Colonic mucosa (tissue), 4 donors: ENCODE measurements at places on chromosomes 16 and 17. TPM values are rescaled to one million over a fixed set of nuclear protein-coding genes. Genes with fewer than 3 reads are reported as not detected.
A peak's percentile ranks its signal among the peaks of the same experiment; 100 is the strongest.

Gene SLC12A3
- total RNA-seq, result not detected

Gene CLDN6
- not detected for total RNA-seq

Gene CCR7
- total RNA-seq, result 0.72 TPM

Gene POLR3E
- 43.4 TPM for total RNA-seq

Gene KIF18B
- total RNA-seq, result 45.5 TPM

Gene CRYBA1
- not detected for total RNA-seq

Gene CACNG3
- not detected for total RNA-seq

Gene PLK1
- total RNA-seq, result 84.7 TPM

Gene WNT3
- 0.64 TPM for total RNA-seq

DNA sequence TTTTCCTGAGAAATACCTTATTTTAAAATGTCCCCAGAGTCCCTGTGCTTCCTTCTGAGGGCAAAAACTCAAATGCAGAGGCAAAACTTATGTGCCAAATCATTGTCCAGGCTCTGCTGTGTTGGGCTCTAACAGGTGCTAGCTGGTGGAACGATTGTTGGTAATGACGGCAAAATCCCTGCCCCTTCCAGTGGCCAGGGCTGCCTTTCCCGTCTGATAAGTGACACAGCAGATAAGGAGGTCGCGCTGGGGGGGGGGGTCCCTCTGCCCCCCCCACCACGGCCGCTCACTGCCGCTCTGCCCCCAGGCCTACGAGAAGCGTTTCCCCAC is 29.1 kb downstream of the SEC14L5 start:
- H3K36me3 ChIP-seq, result no peaks in the 10 kb centered on the region
- no peaks in the 10 kb centered on the region for H3K4me1 ChIP-seq
- H3K4me3 ChIP-seq, result no peak overlapping the region
- H3K27ac ChIP-seq, result no peak overlapping the region
- H3K27me3 ChIP-seq, result peaks cover 10% of the 10 kb centered on the region

DNA sequence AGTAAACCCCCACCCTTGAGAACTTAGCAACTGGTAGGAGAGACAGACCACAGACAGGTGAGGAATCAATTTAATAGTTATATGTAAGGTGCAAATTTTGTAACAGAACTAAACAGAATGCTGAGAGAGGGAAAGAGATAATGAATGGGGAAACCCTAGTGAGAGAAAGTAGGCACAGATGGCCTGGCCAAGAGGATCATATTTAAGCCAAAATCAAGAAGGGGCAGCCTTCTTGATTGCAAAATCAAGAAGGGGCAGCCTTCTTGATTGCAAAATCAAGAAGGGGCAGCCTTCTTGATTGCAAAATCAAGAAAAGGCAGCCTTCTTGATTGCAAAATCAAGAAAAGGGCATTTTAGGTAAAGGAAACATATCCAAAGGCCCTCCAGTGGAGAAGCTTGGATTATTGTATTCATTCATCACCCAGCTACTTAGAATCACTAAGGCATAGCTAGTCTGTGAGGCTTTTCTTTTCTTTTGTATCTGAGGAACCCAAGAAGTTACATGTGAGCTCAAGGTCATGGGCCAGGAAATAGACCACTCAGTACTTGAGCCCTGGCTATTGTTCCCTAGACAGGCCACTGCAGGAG is 190.6 kb downstream of the CYLD start:
- no peak overlapping the region for H3K4me3 ChIP-seq
- H3K36me3 ChIP-seq, result no peaks in the 10 kb centered on the region
- no peaks in the 10 kb centered on the region for H3K4me1 ChIP-seq
- H3K27me3 ChIP-seq, result no peaks in the 10 kb centered on the region
- no peak for DNase-seq
- no peak overlapping the region for H3K27ac ChIP-seq

GRCh38 chr17:31493656-31494155 is 102.2 kb downstream of the RAB11FIP4 start:
- DNase-seq, result peak; percentile 57
- H3K27me3 ChIP-seq, result no peaks in the 10 kb centered on the region
- no peaks in the 10 kb centered on the region for H3K36me3 ChIP-seq
- H3K4me3 ChIP-seq, result no peak overlapping the region
- H3K4me1 ChIP-seq, result peaks cover 34% of the 10 kb centered on the region
- peak overlapping the region; percentile 63 for H3K27ac ChIP-seq

DNA sequence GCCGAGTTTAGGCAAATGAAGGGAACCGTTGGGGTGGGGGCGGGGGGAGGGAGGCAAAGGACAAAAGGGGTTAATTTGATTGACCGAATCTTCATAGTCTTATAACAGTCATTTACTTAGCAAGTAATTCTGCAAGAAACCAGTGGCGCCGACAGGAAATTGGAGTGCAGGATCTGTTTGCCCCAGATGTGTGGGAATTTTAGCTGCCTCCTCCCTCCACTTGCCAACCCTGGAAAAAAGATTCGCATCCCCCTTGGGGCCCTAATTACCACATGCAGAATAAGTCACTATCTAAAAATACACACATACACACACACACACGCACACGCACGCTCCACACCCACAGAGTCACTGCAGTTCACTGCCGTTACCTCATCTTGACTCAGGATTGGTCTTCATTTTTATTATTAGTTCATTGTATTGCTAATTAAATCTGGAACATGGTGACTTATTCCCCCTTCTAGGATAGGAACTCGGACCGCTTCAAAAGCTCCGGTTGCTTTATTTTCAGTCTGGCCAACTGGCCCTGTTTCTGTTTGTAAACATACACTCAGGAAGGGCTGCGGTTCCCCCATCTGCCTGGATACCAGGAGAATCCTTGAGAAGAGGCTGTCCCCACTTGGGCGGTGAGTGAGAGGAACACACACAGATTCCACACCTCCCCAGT is 241.6 kb upstream of the SALL1 start:
- H3K27ac ChIP-seq, result no peak overlapping the region
- peak; percentile 17 for DNase-seq
- no peaks in the 10 kb centered on the region for H3K27me3 ChIP-seq
- H3K36me3 ChIP-seq, result no peaks in the 10 kb centered on the region
- no peaks in the 10 kb centered on the region for H3K4me1 ChIP-seq

GRCh38 chr17:74082886-74083285 is 120.6 kb upstream of the RPL38 start:
- no peak overlapping the region for H3K27ac ChIP-seq
- H3K36me3 ChIP-seq, result no peaks in the 10 kb centered on the region
- H3K27me3 ChIP-seq, result no peaks in the 10 kb centered on the region
- DNase-seq, result no peak
- no peaks in the 10 kb centered on the region for H3K4me1 ChIP-seq
- no peak overlapping the region for H3K4me3 ChIP-seq

DNA sequence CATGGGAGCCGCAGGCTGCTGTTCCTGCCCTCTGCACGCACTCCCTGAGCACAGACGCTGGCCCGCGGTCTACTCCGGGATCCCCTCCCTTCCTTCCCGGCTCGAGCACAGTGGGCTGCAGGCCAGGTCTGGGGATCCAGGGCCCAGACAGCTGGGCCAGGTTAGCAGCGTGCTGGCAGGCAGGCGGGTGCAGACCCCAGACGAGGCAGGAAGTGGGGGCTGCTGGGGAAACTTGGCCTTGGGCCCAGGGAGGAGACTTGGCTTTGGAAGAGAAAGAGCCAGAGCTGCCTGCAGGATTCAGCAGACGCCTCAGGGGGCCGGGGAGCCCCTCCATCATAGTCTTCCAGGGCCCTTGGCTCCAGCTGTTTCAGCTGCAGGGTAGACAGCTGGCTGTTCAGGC is 30.2 kb upstream of the ABCC3 start:
- H3K4me1 ChIP-seq, result no peaks in the 10 kb centered on the region
- no peaks in the 10 kb centered on the region for H3K27me3 ChIP-seq
- no peak overlapping the region for H3K27ac ChIP-seq
- DNase-seq, result peak; percentile 28

DNA sequence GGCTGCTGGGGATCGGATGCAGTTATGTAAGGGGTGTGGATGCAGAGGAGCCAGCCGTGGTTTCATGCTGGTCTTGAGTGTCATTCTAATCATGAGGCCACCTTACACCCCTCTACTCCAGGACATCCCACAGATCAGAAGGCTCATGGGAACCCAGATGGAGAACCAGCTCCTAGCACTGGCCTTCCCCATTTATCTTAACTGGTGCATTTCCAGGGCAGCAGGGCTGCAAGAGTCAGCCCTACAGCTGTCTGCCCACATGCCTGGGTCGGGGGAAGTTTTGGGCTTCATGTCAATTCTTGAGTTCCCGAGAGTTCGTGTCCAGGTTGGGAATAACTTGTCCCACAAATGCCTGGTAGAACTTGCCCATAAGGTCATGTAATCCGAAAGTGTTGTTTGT is 29.1 kb downstream of the RPTOR start:
- no peaks in the 10 kb centered on the region for H3K27me3 ChIP-seq
- H3K27ac ChIP-seq, result no peak overlapping the region
- no peak overlapping the region for H3K4me3 ChIP-seq
- H3K4me1 ChIP-seq, result no peaks in the 10 kb centered on the region
- DNase-seq, result no peak

GRCh38 chr17:58565389-58566311 is 51.2 kb upstream of the MTMR4 start:
- no peak overlapping the region for H3K4me3 ChIP-seq
- H3K27me3 ChIP-seq, result no peaks in the 10 kb centered on the region
- no peak overlapping the region for H3K27ac ChIP-seq
- no peaks in the 10 kb centered on the region for H3K4me1 ChIP-seq

DNA sequence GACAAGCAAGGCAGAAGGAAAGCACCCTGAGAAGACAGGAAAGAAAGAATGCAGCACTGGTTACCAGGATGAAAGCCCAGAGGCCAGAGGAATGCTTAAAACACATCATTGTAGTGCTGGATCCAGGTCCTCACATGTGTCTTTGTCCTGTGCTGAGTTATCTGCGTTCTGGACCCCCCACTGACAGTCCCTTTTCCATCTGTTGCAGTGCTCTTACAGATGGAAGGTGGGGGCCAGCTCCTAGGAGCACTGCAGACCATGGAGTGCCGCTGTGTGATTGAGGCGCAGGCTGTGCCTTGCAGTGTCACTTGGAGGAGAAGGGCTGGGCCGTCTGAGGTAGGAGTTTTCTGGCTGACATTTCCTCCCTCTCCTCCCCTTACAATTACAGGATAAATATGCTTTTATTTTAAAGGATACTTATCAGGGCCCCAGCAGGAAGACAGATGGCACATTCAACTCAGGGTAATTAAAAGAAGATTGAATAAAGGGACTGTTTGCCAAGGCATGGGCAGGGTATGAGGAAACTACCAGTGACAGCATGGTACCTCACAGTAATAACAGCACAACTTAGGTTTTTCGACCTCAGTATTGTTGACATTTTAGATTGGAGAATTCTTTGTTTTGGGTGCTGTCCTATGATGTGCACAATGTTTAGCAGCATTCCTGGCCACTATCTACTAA is 3.0 kb downstream of the EME1 start:
- H3K4me1 ChIP-seq, result peaks cover 12% of the 10 kb centered on the region
- H3K27me3 ChIP-seq, result no peaks in the 10 kb centered on the region
- H3K4me3 ChIP-seq, result no peak overlapping the region
- H3K27ac ChIP-seq, result peak overlapping the region; percentile 12
- peak; percentile 30 for DNase-seq

- H3K36me3 ChIP-seq, result no peaks in the 10 kb centered on the region
- DNase-seq, result no peak
- H3K4me1 ChIP-seq, result no peaks in the 10 kb centered on the region
- H3K27ac ChIP-seq, result no peak overlapping the region
- no peaks in the 10 kb centered on the region for H3K27me3 ChIP-seq
These were observed 1147.3 kb upstream of the GOT2 start for GRCh38 chr16:59881376-59881775.

- no peak for DNase-seq
- no peak overlapping the region for H3K27ac ChIP-seq
- H3K27me3 ChIP-seq, result no peaks in the 10 kb centered on the region
- no peak overlapping the region for H3K4me3 ChIP-seq
These were observed 15.2 kb upstream of the FLCN start for GRCh38 chr17:17252149-17252661.

GRCh38 chr17:21241564-21241963 is 11.6 kb downstream of the NATD1 start:
- DNase-seq, result no peak
- no peaks in the 10 kb centered on the region for H3K27me3 ChIP-seq
- no peaks in the 10 kb centered on the region for H3K36me3 ChIP-seq
- no peak overlapping the region for H3K27ac ChIP-seq

GRCh38 chr16:72836181-72836580 is 211.7 kb downstream of the ZFHX3 start:
- H3K27me3 ChIP-seq, result no peaks in the 10 kb centered on the region
- DNase-seq, result no peak
- H3K4me1 ChIP-seq, result no peaks in the 10 kb centered on the region
- H3K4me3 ChIP-seq, result no peak overlapping the region
- H3K27ac ChIP-seq, result no peak overlapping the region

DNA sequence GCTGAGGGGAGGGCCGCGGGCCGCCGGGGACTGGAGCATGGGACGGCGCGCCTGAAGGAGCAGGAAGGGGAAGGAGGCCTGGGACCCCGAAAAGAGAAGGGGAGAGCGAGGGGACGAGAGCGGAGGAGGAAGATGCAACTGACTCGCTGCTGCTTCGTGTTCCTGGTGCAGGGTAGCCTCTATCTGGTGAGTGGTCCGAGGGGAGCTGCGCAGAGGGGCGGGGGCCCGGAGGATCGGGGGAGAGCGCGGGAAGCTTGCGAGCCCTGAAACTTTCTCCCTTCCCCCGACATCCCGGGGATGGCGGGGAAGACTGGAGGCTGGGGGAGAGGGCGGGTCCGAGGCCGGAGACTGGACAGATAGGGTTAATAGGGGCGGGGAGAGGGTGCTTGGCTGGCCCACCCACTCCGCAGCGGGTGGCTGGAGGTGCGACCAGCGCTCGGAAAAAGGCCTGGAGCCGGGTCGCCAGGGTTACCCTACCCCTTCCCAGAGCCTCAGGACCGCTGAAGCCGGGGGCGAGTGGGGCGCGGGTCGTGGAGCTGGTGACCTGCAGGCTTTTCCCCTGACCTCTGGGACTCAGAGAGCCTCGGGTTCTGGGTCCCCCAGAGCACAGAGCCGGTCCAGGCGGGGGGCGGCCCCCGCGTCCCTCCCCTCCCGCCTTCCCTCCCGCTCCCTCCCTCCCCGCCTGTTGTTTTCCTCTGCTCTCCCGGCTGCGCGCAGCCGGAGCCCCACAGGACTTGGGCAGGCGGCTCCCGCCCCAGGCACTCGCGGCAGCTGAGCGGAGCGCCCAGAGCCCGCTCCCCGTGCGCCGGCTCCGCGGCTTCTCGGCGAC is 631 bp downstream of the NXPH3 start:
- peak overlapping the region; percentile 40 for H3K4me3 ChIP-seq
- peak overlapping the region; percentile 55 for H3K27ac ChIP-seq
- H3K4me1 ChIP-seq, result peaks cover 6% of the 10 kb centered on the region
- peaks cover 36% of the 10 kb centered on the region for H3K27me3 ChIP-seq

- peak overlapping the region; percentile 34 for H3K27ac ChIP-seq
- no peak overlapping the region for H3K4me3 ChIP-seq
- H3K27me3 ChIP-seq, result no peaks in the 10 kb centered on the region
These were observed 20.2 kb downstream of the MBTPS1 start for GRCh38 chr16:84096447-84097005.

- H3K36me3 ChIP-seq, result no peaks in the 10 kb centered on the region
- peaks cover 26% of the 10 kb centered on the region for H3K4me1 ChIP-seq
- no peak overlapping the region for H3K4me3 ChIP-seq
- DNase-seq, result no peak
- peak overlapping the region; percentile 85 for H3K27ac ChIP-seq
These were observed 2.1 kb downstream of the MC1R start for GRCh38 chr16:89920723-89921122.
